Stomach (tissue), 19 donors: ENCODE measurements at places on chromosomes 11 and 22.

DNA sequence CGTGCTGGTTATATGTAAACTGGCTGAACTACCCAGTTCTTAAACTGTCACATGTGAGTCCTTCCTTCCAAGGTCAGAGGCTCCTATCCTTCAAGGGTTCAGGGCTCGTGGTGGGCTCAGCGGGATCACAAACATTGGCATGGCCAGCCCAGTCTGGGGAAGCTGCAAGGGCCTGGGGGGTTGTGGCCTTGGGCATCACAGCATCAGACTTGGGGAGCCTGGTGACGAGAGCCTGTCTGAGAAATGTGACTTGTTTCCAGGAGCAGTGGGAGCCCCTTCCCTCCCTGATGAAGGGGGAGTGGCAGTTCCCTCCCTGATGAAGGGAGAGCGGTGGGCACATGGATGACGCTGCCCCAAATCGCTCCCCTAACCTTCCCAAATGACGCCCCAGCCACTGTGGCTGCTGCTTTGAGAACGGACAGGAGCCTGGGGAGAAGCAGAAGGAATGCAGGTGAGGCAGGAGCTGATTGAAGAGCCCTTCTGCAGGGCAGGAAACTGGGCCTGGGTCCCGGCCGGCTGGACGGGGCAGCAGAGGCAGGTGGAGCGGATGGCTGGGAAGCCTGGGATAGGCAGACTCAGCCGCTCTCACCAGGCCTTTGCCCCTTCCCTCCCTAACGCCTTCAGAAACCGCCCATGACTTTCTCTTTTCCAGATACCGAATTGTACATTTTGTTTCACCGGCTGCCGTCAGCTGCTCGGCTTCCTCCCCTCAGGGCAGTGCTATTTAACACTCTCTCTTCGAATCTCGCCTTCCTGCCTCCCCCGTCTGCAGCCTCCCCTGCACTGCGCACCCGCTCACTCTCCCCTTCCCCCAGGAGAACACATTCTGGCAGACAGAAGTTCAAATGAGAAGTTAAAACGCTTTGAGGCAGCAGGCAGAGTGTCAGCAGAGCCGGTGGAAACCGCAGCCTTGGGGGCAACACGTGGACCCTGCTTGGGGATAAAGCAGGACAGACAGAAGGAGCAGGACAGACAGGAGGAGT is 1486.7 kb downstream of the BRD1 start:
- DNase-seq = peak; percentile 37

DNA sequence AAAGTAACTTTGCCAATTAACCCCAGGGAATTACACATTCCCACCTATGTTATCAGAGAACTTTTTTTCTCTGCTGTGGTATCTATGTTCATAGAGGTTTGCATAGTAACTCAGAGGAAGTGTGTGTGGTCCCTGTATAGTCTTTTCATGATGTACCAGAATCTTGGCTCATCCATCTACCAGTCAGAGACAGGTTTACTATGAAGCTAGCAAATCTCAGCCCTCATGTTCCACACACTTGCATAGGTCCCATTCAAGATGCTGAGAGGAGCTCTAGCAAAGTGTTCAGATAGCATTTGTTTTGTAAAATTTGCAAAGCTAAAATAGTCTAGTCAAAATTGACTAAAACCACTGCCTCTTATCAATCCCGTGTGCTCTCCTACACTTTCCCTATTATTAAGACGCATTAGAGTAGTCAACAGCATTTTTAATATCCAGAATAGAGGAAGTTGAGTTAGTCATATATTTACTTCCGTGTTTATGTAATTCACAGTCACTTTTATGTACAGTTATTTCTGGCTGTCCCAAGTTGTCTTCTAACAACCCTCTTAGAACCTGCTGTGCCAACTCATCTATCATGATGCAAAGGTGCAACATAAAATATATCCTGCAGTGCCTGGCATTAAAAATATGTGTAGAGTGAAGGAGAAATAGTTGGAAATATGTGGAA is 184.2 kb downstream of the FAM76B start:
- DNase-seq = no peak

GRCh38 chr22:25048659-25049647 is 96.4 kb downstream of the KIAA1671 start:
- peak; percentile 87 for DNase-seq

GRCh38 chr11:2883640-2883978 is 2.0 kb downstream of the CDKN1C start:
- no peak for DNase-seq

DNA sequence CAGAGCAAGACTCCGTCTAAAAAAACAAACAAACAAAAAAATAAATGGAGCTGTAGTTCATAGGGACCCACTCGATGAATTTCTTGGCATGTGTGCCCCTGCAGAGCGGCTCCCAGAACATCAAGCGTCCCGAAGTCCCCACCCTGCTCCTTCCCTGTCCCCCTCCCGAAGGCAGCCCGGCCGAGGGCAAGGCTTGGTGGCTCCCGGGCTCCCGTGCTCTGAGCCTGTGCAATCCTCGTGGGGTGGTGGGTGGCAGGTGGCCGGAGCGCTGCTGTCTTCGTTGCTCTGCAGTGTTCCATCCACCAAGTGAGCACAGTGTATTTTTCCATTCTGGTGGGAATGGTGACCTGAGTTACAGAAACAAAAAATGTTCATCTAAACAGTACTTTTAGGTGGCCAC is 33.5 kb upstream of the GAL start:
- DNase-seq = no peak

DNA sequence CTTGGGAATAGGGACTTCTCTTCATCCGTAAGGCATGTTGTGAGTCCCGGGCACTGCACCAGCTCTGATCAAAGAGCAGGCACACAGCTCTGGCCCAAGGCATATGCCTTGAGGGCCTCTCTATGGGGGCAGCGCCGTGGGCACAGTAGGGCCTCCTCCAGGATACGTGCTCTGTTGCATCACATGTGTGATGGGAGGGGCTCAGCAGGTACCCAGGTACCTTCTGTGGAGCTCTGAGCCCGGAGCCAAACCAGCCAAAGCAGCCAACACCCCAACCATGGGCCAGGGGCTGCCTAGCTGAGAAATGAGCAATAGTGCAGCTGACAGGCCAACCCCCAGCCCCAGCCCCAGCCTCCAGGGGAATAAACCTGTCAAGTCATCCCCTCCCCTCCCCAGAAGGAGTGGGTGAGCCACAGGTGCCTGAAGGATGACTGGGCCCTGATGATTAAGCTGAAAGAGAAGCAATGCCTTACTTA is 79.7 kb upstream of the SHISAL1 start:
- DNase-seq = no peak

DNA sequence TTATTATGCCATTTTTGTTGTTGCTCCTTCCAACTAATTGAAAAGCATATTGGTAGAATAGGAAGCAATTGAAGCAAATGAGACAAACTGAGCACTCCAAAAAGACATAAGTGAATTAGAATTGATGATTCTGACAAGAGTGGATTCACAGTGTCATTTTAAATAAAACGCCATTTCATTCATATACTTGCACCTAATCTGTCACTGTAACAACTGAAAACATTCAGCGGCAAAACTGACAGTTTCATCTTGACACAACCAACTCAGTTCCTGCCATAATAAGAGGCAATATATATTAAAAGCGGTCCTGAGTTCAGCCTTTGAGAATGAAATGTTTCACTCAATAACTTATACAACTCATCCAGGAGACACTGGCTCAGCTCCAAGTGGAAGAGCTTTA is 306.8 kb downstream of the CNTN5 start:
- DNase-seq = no peak

- DNase-seq = peak; percentile 32
Measured at GRCh38 chr22:31754813-31755212, 994 bp downstream of the DEPDC5 start.
